Activated CD4-positive, CD25-positive, alpha-beta regulatory T cell treated with anti-CD3 and anti-CD28 coated beads, Interleukin-2, amount 50 U/mL, for 24 hours (primary cell): ENCODE measurements at places on chromosomes 5 and 9.

DNA sequence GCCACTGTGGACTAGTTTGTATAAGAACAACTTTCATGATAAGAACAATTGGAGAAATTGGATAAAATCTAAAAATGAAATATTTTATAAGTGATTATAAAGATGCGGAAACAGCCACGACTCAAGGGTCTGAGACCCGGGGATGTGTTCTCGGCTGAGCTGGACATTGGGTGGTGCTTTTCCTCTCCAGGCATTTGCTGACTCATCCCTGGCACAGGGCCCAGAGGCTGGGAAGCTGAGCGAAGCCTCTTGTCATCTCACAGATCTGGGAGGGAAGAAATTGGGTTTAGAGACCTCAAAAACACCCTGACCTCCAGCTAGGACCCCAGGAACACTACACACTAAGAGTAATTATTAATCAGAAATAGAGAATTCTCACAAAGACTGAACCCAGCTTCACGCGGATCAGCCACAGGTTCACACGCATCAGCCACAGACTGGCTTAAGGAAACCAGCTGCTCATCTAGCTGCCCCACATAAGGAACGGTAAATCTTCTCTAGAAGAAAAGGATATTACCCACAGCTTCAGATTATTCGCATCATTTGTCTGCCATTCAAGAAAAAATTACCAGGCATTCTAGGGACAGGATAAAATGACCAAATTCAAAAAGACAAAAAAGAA lies 2.8 kb upstream of the OR2V1 start:
- no peak for ATAC-seq

- ATAC-seq: no peak
Observed at GRCh38 chr9:78004478-78005229, 27.0 kb downstream of the GNAQ start.

- ATAC-seq: no peak
Observed at GRCh38 chr9:1300941-1301340, 250.8 kb downstream of the DMRT2 start.

- ATAC-seq: no peak
Observed at GRCh38 chr5:107437986-107438510, 232.7 kb downstream of the EFNA5 start.

DNA sequence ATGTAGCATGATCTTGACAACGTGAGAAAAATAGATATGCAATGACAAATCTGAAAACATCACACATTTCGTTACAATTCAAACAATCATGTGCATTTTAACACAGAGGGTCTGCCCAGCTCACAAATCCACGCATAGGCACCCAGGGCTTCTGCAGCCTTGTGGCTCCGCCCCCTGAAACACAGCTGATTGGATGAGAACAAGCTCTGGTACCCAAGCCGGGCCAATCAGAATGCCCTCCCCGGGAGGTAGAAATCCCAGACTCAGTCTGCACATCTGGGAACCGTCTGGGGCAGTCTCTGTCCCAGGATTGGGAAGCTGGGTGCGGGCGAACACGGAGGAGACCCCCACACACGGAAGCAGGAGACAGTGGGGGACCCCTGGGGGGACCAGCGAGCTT lies 137.5 kb downstream of the GAPVD1 start:
- no peak for ATAC-seq

GRCh38 chr9:129440435-129441186 lies 180.3 kb downstream of the C9orf50 start:
- no peak for ATAC-seq

DNA sequence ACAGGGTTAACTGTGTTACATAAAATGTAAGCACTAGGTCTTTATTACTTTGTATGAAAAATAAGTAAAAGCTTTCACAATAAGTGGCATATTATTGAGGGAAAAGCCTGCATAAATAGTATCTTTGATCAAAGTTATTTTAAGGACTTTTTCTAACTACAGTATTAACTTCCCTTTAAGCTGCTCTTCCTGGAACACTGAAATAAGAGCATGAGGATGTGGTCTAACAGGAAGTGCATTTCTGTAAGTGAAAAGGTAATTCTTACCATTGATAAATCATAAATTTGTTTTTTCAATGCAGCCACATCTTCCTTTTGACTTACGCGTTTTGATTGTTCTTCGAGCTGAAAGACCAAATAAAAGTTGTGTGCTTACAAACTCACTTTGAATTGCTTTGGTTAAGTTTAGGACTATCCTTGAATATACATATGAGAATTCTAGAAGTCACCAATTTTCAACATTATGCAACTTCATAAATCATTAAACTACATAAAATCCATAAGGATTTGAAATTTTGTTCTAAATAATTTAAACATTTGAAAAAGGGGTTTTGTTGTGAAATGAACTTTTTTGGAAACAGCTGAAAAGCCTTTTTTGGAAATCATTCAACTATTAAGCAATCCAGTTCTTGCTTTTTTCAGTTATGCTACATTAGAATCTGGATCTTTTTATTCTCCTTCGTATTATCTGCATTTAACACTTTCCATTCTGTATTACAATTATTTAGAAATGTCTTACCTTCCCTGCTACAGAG lies 50.6 kb downstream of the RASEF start:
- ATAC-seq: no peak

DNA sequence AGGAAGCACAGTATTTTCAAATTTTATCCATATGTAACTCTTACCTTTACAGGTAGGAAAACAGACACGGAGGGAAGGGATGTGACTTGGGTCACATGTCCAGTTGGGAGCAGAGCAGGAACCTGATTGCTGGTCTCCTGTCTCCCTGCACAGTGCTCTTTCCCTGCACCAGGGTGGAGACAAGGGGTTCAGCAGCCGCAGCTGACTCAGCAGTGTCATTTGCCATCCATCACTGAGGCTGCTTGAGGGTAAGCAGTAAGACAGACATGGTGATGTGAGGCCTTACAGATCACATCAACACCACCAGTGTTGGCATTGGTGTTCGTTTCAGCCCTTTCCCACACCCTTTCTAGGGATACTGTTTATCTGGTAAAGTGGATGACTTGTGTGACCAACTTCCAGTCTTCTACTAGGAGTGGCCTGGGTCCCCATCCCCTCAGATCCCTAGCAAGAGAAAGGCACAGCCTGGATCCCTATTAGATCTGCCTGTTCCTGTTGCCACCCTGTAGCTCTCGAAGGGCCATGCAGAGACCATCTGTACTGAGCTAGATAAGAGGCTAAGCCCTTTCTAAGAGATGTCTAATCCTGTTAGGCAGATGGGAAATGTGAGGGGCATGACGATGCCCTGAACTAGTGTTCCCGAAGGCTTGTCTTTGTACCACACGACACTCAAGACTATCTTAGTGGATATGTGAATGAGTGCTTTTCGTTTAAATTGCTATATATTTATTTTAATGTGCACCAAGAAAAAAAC lies 29.1 kb downstream of the FRMPD1 start:
- ATAC-seq: no peak

DNA sequence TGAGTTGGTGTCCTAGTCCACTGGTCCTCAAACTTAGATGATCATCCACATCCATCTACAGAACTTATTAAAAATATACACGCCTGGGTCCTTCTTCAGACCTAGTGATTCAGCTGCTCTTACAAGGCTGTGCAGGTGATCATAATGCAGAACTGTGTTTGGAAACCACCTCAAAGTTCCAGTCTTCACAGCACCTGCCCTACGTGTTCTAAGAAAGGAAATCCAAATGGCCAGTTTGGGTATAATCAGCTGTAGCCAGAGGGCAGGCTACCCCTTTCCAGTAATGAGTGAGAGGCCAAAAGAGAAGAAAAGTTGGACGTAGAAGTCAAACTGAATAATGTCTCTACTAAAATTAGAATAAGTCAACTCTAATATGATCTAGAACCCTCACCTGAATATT lies 15.4 kb downstream of the REEP5 start:
- ATAC-seq: no peak

- no peak for ATAC-seq
Observed at GRCh38 chr5:43049236-43049635, 9.1 kb upstream of the ANXA2R start.

DNA sequence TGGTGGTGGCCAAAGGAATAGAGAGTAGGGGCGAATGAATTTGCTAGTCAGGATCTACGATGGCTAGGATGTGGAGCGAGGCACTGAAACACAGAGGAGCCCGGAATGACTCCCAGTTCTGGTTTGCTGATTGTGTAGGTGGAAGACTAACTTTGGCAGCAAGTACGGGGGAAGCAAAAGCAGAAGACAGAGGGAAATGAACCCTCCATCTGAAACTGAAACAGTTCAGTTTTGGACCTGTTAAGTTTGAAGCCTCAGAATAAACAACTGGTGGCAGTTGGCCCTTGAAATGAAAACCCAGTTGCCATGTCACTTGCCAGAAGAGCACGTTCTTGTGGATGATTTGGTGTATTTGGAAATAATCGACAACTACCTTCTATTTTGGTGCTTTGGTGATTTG lies 15.4 kb upstream of the SMIM15 start:
- ATAC-seq: no peak

DNA sequence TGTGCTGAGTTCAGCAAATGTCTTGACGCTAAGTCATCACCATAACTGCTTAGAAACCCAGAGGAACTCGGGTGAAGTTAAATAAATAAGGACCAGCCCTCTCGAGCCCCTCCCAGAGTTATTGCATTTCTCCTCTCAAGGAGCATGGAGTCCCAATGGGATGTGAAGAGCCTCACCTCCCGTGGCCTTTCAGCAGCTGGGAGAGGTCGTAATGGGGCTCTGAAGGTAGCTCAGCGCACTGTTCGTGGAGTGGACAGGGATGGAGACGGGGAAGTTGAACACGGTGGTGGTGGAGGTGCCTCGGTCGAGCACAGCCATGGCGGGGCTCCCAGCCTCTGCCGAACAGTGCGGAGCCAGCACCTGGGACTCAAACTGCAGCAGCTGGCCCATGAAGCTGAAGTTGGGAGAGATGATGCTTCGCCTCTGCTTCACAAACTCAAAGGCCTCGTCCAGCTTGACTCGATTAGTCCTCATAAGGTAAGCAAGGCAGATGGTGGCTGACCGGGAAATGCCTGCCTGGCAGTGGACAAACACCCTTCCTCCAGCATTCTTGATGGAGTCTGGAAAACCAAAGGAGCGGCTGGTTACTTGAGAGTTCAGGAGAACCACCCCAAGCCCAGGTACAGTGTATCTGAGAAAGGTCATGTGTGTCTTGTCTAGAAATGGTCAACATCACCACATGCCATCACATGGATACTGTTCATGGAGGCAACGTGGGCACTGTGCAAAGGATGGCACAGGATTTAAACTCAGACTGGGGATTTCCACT lies 2.2 kb downstream of the DUSP1 start:
- no peak for ATAC-seq

- ATAC-seq: no peak
Observed at GRCh38 chr5:173490681-173491080, 125.8 kb downstream of the BOD1 start.

GRCh38 chr5:19891658-19892057 lies 96.3 kb downstream of the CDH18 start:
- no peak for ATAC-seq

GRCh38 chr5:5381310-5381913 lies 41.1 kb upstream of the ICE1 start:
- ATAC-seq: no peak

- no peak for ATAC-seq
Observed at GRCh38 chr9:86836797-86837196, 110.5 kb downstream of the GAS1 start.

GRCh38 chr9:87500491-87501270 lies 3.0 kb downstream of the DAPK1 start:
- no peak for ATAC-seq

DNA sequence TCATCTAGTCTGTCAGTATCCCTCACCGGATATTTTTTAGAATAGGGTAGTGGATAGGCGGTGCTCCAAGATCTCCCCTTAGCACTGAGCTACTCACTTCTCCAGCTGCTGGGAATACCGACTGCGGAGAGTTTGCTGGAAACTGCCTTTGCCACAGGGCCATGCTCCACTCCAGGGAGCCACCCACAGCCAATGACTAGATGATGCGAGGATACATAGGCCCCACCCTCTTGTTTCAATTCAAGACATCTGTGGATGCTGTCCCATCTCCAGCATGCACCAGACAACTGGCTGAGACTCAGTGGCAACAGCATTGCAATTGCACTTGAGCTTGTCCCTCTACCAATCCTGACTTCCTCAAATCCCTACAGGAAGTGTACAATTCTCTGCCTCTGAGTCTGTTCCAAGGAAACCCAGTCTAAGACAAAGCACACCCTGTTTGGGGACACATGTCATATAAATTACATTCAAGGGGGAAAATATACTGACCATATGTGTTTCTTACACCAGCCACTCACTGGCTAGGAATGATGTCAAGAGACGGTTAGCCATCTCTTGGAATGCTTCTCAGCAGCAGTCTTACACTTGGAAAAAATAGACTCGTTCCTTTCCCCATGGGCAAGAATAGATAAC lies 312.6 kb upstream of the KIF2A start:
- ATAC-seq: no peak

GRCh38 chr5:137487600-137487999 lies 11.5 kb downstream of the SPOCK1 start:
- no peak for ATAC-seq

DNA sequence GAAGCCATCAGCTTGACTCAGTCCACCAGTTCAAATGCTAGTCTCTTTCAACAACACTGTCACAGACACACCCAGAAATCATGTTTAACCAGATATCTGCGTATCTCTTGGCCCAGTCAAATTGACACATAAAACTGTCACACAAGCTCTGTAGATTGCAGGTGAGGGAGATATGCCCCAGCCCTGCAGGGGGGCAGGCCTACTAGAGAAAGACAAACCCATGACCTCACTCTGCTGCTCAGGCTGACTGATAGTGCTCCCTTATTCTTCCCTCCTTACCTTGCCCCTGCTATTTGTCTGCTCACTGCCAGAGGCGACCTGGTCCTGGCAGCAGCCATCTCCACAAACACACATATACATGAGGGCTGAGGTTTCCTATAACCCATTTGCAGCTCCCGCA lies 351.3 kb downstream of the DRD1 start:
- no peak for ATAC-seq

- ATAC-seq: no peak
Observed at GRCh38 chr5:145680767-145681166, 154.4 kb downstream of the PRELID2 start.

DNA sequence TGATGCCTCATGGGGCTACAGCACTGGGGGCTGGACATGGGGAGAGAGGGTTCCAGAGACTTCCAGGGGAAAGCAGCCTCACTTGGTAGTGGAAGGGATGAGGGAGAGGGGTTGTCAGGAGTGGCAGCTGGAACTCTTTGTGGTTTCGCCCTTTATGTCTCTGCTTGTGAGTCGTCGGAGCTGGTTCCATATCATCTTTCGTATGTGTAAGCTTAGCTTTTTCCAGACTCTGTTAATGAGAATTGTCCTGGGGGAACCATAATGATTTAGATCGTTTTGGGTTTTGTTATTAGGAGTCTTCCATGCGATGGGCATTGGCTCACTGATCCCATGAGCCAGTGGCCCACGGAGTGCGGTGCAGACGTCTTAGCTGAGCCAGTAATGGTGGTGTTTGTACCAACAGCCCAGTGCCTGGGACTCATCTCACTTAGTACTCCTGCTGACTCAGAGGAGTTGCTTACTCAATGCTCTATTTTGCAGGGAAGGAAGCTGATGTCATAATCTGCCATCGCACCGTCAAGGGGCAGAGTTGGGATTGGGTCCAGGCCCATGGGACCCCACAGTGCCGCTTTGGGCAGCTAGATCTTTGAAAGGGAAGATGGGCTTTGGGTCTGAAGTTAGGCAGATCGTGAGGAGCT lies 48.5 kb downstream of the NEK6 start:
- ATAC-seq: no peak

- no peak for ATAC-seq
Observed at GRCh38 chr5:7763621-7764072, 87.3 kb downstream of the CFAP90 start.

- ATAC-seq: no peak
Observed at GRCh38 chr5:168174376-168174775, 117.1 kb upstream of the WWC1 start.
